ENCODE measurements at places on chromosomes 16 and 17.

GRCh38 chr17:64269687-64270649 lies 6.9 kb upstream of the TEX2 start:
- no peak for DNase-seq

GRCh38 chr16:86567701-86568581 lies 1.3 kb downstream of the FOXC2 start:
- DNase-seq, result no peak

- no peak for DNase-seq
Measured at GRCh38 chr17:64223931-64224629, 39.0 kb downstream of the TEX2 start.

GRCh38 chr16:20873331-20873730 lies 26.8 kb downstream of the DCUN1D3 start:
- no peak for DNase-seq

DNA sequence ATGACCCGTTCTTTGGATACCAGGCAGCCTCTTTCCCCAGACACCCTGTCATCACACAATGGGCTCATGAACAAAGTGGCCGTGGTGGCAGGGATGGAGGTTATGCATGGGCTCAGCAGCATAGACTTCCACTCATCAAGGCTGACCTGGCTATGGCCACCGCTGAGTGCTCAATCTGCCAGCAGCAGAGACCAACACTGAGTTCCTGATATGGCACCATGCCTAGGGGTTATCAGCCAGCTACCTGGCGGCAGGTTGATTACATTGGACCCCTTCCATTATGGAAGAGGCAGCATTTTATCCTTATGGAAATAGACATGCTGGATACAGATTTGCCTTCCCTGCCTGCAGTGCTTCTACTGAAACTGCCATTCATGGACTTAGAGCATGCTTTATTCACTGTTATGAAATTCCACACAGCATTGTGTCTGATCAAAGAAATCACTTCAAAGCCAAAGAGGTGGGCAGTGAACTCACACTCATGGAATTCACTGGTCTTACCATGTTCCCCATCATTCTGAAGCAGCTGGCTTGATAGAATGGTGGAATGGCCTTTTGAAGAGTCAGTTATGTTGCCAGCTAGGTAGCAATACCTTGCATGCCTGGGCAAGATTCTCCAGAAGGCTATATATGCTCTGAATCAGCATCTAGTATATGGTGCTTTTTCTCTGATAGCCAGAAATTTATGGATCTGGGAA lies 160.6 kb downstream of the PRKCB start:
- DNase-seq, result no peak

DNA sequence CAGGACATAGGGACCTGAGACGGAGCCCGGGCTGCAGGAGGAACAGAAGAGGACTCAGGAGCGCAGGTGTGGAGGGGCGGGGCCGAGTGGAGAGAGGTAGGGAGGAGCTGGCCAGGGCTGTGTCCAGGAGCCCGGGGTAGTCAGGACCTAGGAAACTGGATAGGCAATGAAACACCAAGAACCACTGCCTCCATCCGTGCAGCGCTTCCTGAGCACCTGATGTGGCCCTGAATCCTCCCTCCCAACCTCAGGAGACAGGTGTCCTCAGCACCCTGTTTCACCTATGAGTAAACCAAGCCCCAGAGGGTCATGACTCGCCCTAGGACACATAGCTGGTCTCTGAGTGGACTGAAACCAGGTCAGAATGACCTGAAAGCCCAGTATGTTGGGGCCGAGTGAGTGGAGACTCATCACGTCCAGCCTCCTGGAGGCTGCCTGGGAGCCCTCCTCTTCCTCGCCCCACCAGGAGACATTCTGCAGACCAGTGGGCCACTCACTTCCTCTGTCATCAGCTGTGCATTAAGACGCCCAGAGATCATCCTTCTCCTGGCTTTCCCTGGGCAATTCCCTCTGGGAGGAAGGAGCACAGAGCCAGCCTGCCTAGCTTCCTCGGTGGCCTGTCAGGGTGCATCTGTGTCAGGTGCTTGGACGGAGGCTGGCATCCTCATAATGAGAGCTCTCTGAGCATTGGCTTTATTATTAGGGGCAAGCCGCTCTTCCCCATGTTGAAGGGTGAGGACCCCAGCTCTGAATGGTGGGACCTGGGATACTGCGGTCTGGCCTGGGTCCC lies 72.8 kb downstream of the SCNN1B start:
- DNase-seq, result no peak

DNA sequence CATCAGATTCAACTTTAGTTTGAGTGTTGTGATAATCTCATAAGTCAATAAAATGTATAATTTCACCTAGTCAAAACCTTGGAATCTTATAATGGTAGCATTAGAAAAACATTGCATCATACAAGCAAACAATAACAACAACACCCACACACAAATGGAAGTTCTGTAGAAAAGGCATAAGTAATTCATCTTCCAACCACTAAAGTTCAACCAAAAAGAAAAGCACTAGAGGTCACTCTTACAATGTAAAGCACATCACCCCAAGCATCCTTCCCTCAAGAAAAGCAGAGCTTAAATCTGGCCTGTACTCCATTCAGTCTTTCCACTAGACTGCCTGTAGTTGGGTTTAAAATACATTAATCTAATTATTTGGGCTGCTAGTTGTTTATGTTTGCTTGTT lies 1.8 kb downstream of the CNTNAP4 start:
- peak; percentile 2 for DNase-seq

- DNase-seq, result peak; percentile 54
Measured at GRCh38 chr16:19502395-19503131, 19.3 kb downstream of the GDE1 start.

GRCh38 chr16:23423496-23424049 lies 29.4 kb downstream of the COG7 start:
- no peak for DNase-seq

DNA sequence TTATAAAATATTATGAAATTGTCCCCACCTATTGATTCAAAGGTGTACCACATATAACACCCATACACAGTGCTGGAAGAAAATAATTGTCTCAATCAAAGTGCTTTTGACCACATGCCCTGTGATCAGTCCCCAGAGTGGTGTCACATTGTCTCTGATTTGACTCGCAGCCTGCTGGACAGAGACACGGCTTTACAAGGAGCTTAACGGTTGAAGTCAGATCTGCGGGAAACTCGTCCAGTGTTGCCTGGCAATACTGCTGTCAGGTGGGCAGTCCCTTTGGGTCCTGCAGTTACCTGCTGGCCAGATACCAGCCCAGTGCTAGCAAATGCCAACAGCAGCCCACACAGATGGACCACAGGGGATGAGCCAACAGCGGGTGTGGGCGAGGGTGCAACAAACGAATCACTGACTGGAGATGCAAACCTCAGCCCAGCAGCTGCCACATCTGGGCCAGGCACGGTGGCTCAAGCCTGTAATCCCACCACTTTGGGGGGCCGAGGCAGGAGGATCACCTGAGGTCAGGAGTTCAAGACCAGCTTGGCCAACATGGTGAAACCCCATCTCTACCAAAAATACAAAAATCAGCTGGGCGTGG lies 26.2 kb upstream of the SSTR2 start:
- DNase-seq, result no peak

- DNase-seq, result no peak
Measured at GRCh38 chr16:82888591-82889001, 261.8 kb downstream of the CDH13 start.

- DNase-seq, result no peak
Measured at GRCh38 chr17:3723188-3723555, 531 bp upstream of the HASPIN start.

DNA sequence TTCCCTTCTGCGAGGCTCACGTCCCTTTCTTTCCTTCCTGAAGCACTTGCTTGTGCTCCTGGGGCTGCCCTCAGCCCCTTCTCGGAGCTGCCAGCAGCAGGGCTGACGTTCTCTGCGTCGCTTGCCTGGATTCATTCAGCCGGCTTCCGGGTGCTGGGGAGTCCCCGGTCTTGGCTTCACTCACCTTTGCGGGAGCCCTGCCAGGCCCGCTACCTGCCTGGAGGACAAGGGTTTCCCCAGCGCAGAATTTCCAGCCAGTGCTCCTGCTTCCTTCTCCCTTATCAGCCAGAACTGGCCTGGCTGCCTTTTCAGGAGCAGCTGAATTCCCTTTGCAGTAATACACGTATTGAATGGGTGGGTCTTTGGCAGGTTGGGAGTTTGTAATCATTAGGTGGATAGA lies 22.1 kb upstream of the IL17C start:
- DNase-seq, result no peak

GRCh38 chr17:12136243-12136642 lies 115.6 kb downstream of the MAP2K4 start:
- DNase-seq, result no peak

DNA sequence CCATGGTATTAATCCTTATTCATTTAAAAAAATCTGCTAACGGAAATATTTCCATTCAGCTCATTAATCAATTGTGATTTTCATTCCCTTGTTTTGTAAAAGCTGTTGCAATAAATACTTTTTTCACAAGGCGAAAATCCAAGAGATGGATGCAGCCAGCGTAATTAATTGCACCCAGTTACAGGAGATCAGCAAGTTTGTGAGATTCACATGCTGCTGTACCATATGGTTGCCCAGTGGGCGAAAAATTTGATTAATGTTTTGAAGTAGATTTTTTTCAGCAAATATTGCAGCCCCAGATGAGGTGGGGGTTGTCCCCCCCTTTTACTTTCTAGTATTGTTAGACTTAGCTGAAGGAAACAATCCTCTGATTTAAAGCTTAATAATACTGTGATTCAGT lies 186.6 kb downstream of the WWOX start:
- no peak for DNase-seq

DNA sequence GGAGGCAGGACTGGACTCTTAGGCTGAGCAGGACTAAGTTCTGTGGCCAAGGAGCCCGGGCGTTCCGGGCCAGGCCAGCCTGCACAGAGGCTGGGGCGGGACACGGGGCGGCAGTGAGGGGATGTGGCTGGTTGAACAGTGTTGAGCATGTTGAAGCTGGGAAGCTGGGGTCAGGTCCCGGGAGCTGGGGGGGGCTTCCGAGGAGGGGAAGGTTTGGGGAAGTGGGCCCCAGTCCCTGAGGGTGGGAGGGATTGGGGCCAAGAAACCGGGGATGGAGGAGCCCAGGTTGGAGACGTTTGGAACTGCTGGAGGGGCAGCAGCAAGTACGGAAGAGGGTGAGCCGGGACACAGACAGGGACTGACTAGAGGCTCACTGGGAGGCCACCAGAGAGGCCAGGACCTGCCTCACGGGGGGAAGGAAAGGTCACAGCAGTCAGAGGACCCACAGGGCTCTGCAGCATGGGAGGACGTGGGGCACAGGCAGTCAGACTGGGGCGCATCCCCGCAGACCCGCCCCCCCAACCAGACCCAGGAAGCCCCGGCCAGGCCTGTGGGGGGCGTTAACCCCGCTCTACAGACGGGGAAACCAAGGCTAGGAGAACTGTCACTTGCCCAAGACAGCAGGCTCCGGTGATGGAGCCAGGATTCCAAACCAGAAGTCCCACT lies 9.5 kb downstream of the TAX1BP3 start:
- DNase-seq, result no peak

DNA sequence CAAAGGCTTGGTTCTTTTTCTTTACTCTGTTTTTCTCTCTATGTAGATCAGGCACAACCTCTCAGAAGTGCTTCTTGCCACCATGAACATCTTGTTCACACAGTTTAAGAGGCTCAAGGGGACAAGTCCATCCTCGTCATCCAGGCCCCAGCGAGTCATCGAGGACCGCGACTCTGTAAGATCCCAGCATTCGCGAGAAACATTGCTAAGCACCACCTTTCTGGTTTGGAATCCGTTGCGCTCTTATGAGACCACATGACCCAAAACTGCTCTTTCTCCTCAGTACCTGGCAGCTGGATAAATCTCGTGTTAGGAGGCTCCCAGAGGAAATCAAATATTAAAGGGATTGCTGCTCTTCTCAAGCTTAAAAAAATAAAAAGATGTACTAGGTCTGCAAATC lies 23.3 kb upstream of the SLC12A3 start:
- DNase-seq, result no peak

DNA sequence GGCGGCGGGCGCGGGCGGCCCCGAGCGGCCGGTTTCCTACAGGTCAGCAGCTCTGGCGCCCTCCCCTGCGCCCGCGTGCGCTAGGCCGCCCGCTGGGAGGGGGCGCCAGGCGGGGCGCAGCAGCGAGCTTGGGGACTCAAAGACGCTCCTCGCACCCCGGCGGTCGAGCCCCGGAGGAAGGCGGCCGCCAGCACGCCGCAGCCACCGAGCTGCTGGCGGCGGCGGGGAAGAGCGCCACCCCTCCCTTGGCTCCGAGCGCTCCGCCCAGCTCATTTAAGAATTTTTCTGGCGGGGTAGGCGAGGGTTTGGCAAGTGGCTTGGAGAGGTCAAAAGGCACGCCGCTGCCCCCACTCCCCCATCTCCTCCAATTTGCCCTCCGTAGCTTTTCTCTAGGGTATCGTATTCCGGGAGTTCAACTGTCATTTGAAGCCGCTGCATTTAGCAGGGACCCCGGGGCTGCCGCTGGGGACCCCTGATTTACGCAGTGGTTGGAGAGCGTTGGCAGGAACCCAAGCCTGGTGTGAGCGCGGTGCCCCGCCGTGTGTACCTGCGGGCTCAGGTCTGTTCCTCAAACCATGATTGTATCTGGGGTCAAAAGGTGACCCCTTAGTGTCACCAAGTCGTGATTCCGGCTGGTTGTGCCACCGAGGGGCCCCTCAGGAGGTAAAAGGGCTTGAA lies 59.5 kb upstream of the GSE1 start:
- DNase-seq, result peak; percentile 62

DNA sequence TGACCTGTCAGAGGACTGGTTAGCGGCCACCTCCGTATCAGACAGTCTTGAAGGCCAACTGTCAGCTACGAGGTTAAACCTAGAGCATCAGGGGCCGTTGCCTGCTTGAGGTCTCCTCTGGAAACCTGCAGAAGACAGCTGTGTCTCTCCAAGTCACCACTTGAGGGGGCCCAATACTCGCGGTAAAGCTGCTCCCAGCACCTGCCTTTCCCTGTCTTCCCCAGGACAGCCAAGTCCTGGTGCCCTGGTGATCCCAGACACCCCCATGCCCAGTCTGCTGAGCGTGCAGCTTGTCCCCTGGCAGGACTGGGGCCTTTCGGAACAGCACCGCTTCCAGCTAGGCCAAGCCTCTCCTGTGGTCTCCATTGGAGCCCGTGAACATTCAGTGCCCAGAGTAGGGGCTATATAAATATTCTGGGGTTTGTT lies 80.1 kb downstream of the DNAH17 start:
- peak; percentile 88 for DNase-seq

GRCh38 chr16:35516551-35516950 lies 2057.1 kb downstream of the TP53TG3F start:
- DNase-seq, result peak; percentile 78

DNA sequence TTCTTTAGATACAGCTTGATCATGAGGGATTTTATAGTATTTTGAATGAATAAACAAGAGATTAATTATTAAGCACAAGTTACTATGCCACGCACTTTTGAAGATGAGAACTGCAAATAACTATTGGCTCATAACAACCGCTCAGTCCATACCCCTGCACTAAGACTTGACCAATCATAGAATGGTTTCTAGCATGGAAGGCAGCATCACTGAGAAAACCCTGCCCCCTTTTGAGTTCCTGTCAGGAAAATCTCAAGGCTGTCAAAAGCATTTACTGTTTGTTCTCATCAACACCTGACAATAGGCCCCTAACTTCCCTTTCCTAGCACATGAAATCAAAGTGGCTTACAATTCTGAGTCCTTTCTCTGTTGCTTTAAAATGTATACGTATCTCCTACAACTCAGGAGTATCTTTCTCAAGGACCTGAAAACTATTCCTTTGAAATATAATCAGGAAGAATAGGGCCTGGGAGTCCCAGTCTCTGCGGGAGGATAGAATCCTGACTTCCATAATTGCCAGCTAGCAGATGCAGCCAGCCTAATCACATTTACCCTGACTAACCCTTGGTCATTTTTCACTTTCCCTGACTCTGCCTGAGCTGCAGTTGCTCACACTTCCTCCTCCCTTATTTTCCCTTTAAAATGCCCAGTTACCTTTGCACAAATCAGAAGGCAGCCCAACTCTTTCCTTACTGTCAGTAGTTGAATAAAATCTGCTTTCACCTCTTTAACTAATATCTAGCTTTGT lies 9.1 kb upstream of the MMD start:
- DNase-seq, result no peak
